Activated CD4-positive, alpha-beta T cell treated with anti-CD3 and anti-CD28 coated beads, Interleukin-2, Interleukin-6, amounts not matched to agents 100 ng/mL and 50 ng/mL, durations not matched to agents 16 hours and 8 hours (primary cell): ENCODE measurements at places on chromosomes 13 and 19.

DNA sequence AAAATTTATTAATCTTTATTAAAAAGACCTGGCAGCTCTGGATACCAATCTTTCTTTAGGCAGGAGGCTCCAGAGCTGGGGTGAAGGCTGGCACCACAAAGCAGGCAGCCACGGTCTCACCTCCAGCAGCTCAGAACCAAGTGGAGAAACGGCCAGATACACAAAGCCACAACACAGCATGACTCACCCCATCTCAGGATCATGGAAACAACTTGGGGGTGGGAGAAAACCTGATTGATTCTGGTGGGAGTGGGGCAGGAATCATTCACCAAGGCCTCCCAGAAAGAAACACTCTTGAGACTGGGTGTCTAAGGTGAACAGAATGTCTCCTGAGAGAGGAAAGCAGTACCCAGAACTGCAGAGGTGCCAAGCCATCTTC lies 64.2 kb downstream of the CRYL1 start:
- peak; percentile 18 for DNase-seq

DNA sequence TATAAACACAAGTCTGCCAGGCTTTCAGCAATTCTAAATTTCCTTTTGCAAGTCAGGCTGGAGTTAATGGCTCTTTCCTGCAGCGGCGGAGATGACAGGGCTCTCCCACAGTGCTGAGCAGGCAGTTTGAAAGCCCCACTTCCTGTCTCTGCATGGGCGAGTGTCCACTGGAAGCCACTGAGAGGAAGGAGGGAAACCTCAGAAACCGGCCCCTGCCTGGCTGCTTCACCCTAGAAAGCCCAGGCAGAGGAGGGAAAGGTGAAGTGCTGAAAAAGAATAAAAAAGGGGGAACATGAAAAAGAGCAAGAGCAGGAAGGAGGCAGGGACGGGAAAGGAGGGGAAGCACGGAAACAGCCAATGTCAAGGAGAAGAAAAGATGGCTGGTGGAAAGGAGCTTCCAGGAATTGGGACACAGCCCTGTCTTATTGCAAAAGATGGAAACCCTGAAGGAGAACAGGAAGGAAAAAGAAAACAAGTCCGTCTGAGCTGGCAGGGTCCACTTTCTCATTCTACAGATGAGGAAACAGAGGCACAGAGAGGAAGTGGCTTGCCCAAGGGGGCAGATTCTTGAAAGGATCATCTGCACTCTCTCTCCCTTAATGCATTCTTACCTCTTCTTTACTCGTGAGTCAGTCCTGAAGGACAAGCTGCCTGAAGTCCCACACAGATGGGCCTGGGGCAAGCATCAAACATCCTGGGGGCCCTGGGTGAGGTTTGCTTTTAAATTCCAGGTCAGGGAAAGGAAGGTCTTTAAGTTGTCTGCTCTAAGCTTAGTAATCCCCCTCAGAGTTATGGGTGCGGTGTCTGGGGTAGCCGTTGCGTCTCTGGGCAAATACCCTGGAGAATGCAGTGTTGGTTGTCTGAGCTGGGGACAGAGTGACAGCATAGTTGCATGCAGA lies 38.8 kb upstream of the ALOX5AP start:
- peak; percentile 37 for DNase-seq

GRCh38 chr19:13929956-13930355 lies 8.3 kb downstream of the PODNL1 start:
- no peak for DNase-seq

DNA sequence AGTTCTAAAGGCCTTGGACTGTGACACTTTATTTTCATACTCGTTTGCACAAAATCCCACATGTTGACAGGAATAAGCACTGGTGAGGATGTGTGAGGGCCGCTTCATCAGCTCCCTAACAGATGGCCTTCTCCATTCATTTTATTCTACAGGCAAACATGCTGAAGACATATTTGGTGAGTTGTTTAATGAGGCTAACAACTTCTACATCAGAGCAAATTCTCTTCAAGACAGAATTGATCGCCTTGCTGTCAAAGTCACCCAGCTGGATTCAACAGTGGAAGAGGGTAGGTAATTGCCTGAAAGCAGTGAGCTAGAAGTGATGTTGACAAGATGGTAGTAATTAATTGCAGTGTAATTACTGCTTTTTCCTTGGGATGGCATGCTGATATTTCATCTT lies 95.7 kb downstream of the GPR12 start:
- DNase-seq, result no peak

- no peak for DNase-seq
Observed at GRCh38 chr13:41326661-41327060, 15.6 kb downstream of the NAA16 start.
